ENCODE measurements at places on chromosomes 5 and 9.

DNA sequence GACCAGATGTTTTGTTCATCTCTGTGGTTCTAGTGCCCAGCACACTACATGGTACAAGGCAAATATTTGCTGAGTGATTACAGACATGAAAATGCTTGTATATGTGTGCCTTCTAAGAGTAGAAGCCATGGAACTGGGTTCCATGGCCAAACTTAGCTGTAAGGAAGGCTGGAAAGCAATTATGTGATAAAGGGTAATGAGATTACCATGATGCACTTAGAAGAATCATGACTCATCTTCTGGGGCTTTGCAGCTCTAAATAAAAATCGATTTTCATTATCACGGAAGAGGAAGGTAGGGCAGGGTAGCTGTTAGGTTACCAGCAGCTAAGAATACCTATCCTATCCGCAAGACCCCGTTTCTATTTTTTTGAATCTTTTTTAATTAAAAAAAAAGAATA is 28.0 kb downstream of the RFK start:
- DNase-seq: no peak

DNA sequence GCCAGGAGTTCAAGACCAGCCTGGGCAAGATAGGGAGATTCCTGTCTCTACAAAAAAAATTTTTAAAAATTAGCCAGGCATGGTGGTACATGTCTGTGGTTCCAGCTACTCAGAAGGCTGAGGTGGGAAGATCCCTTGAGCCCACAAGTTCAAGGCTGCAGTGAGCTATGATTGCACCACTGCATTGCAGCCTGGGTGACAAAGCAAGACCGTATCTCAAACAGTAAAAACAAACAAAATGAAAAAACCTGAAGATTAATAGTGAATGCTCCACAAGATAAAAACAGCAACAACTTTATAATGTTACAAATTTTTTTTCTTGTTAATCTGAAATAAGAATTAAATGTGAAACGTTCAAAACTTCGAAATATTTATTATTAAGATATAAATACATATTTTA is 2.7 kb upstream of the TMEM267 start:
- no peak for DNase-seq

GRCh38 chr9:137666513-137666822 is 47.7 kb downstream of the EHMT1 start:
- DNase-seq: no peak

DNA sequence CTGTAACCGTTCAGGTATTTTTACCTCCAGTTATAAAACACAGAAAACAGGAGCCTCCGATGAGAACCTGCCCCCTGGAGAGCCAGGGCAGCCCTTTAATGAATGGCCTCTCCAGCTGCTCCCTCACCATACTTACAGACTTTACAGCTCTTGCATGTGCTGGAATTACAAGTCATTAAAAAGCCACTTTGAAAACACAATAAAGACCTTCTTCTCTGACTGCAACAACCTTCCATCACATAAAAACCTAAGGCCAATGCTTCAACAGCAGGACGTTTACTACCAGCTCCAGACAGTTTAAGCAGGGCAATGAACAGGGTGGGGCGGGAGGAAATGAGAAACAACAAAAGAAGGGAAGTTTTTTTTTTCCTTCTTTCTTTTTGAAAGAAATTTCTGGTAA is 213.8 kb downstream of the MLLT3 start:
- no peak for DNase-seq

DNA sequence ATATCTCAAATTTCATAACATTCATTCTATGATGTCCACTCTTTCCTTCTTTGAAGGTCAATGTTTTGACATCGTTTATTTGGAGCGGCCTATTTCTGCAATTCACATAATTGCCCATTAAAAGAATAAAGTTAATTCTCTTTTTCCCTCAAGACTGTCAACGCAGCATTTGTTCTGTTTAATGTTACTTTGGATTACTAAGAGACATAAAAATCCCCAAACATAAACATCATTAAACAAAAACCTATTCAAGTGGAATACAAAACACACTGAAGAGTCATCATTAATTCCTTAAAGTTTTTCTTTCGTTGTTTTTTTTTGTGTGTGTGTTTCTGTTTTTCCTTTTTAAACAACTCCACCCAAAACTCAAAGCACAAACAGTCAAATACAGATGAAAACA is 151.1 kb downstream of the TRPM6 start:
- no peak for DNase-seq

DNA sequence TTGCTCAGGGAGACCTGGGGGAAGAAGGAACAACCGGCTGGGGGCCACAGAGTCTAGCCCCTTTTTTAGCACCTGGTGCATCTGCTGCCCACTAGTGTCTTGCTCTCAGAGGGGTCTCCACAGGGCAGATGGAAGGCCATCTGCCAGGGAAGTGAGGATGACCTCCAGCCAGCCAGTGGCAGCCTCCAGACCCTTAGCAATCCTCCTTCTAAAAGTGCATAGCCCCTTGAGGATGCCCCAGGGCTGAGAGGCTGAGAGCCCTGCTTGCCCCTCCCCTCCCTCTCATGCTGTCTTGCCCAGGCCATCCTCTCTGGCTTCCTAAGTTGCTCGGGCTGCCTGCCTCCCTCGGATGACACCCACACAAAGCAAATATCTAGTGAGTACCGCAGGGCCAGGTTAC is 81.5 kb upstream of the PANK3 start:
- DNase-seq: no peak

DNA sequence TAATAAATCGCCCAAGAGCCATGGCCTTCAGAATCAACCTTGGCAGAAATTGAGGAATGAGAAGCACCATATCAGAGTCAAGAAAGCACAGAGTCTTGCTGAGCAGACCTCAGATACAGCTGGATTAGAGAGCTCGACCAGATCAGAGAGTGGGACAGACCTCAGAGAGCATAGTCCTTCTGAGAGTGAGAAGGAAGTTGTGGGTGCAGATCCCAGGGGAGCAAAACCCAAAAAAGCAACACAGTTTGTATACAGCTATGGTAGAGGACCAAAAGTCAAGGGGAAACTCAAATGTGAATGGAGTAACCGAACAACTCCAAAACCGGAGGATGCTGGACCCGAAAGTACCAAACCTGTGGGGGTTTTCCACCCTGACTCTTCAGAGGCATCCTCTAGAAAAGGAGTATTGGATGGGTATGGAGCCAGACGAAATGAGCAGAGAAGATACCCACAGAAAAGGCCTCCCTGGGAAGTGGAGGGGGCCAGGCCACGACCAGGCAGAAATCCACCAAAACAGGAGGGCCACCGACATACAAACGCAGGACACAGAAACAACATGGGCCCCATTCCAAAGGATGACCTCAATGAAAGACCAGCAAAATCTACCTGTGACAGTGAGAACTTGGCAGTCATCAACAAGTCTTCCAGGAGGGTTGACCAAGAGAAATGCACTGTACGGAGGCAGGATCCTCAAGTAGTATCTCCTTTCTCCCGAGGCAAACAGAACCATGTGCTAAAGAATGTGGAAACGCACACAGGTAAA is 4.5 kb downstream of the NFX1 start:
- no peak for DNase-seq

DNA sequence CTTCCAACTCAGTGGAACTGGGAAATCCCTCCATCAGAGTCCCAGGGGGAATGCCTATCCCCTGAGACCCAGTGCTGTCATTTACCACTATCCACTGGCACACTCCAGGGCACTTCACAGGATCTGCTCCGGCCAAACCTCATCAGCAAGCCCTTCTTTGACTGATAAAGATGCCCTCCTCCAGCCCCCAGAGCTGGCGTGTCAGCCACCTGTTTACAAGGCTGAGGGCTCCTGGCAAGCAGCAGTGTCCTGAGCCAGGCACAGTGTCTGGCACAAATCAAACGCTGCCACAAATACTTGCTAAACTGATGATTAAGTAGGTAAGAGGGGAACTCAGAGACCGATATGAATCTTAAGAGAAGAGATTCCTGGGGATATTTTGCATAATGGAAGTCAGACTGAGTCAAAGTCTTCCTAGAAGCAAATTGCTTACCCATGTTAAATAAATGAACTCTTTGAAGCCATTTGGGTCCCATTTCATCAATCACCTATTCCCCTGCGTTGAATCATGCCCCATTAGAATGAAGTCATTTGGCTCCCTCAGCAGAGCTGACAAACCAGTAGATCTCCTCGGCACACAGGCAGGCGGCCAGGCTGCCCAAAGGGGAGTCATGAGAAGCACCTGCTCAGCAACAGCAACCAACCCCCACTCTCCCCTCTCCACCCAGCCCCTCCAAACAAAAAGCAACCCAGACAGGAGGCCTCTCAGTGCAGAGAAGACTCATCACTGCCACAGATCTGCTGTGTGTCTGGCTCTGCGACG is 97.4 kb downstream of the CDK5RAP2 start:
- DNase-seq: no peak

DNA sequence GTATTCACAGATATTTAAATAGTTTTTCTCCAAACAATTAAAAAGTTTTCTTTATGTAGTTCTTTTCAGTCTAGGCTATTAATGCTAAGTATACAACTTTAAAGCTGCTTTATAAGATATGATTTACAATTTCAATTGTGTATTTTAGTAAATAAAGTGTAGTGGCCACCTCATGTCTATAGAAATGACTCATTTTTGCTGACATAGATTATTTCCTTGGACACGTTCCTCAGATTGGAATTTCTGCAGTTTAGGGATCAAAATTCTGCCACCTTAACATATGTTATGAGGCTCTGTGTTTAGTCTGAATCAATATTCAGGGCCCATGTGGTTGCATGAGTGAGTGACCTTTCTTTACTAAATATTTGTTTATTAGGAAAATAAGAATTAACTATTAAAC is 750.2 kb downstream of the IRX1 start:
- no peak for DNase-seq

- DNase-seq: no peak
These were observed 94.9 kb downstream of the TLE1 start for GRCh38 chr9:81594415-81594814.

DNA sequence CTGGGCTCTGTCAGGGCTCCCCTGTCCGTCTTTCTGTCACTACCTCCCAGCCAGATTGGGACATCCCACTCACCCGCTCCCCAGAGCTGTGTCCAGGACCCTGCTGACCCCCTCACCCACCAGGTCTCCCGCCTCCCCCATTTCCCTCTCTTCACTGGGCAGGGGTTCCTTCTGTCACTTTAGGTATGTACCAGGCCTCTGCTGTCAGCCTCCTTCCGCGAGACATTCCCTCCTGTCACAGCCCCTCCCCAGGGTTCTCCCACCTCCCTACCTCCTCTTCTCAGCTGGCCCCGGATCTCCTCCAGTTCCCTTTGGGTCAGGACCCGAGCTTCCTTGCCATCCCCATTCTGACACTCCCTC is 488 bp downstream of the POLR1E start:
- DNase-seq: no peak

DNA sequence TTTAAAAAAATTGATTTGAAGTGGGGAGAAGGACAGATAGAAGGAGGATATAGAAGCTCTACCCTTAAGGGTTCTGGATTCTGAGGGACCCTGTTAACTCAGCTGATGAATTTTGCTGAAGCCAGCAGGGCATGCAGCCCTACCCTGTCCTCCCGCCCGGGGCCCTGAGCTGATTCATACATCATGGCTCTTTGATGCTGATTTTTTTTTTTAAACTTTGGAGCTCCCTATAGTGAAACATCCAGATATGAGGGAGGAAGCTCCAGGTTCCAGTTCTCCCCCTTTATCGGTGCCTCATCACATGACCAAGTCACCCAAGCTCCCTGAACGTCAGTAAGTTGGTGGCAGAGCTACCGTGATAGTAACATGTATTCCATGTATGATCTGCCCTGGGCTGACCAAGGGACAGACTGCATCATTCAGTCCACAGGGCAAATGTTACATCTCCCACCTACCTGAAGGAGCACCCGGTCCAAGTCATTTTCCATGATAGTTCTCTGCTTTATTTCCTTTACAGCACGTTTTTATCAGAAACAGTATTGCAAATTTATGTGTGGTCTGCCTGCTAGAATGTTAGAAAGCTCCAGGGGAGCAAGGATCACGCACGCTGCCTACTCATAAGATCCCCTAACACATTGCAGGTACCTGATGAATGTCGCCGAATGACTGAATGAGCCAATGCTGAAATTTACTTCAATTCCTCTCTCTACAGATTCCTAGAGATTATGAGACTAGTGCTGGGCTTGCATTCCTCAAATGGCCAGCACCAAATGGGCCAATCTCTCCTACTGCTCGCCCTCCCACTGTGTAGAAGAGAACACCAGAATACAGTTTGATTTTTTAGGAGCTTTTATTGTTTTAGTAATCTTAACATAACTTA is 25.9 kb downstream of the SPARC start:
- DNase-seq: no peak

DNA sequence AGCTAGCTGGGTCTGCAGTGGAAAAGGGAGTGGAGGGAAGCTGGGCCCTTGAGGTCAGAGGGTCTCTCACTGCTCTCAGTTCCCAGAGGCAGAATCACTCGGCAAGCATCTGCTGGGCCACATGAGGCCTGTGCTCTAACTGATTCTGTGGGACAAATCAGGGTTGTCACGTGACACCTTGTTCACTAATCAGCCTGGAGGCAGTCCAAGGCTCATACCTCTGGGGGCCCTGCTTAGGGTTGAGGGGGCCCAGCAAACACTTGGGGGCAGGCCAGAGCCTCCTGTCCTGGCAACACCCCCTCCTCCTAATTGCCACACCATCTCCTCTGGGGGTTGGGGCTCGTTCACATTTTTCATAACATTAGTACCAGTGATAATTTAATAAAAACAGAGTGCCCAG is 9.1 kb upstream of the DPM2 start:
- DNase-seq: no peak

GRCh38 chr9:1273859-1274258 is 223.7 kb downstream of the DMRT2 start:
- DNase-seq: no peak

DNA sequence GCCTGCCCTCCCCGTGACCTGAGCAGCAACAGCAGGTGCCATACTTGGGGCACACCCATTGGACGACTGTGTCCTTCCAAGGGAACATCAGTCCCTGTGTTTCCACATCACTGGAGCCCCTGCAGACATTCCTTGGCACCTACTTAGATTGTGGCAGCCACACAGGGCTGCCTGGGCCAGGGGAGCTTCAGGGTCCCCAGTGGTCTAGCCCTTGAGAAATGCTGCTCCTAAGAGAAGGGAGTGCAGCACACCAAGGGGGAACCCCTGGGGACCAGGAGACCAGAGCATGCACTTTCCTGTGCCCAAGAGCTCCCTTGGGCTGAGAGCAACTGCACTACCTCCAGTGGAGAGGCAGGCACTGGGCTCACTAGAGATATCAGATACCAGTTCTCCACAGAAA is 20.1 kb upstream of the ABLIM3 start:
- no peak for DNase-seq

DNA sequence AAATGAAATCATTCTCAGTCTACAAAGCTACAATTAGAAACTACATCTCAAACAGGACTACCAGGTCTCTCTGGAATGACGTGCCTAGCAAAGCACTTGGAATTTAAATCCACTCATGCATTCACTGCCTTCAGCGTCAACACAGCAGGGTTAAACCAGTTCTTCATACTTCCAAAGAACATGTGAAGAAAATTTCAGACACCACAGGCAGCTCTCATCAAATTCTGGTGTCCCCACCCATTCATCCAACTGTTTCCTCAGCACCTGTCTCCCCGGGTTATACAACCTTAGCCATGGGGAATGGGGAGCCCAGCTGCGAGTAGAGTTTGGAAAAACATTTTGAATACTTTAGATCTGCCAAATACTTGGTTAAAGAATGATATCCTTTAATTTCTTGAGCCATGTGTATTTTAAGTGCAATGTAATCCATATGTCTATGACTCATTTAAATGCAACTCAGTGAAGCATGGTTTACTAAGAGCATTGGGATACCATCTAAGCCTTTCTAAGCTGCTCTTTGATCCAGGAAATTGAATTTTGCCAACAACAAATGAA is 17.5 kb downstream of the ADAM19 start:
- no peak for DNase-seq

- no peak for DNase-seq
These were observed 19.6 kb downstream of the ZNF131 start for GRCh38 chr5:43140286-43140685.

- no peak for DNase-seq
These were observed 463.7 kb downstream of the DNAH5 start for GRCh38 chr5:13480834-13481233.
